ENCODE measurements at places on chromosomes 6 and 20.

DNA sequence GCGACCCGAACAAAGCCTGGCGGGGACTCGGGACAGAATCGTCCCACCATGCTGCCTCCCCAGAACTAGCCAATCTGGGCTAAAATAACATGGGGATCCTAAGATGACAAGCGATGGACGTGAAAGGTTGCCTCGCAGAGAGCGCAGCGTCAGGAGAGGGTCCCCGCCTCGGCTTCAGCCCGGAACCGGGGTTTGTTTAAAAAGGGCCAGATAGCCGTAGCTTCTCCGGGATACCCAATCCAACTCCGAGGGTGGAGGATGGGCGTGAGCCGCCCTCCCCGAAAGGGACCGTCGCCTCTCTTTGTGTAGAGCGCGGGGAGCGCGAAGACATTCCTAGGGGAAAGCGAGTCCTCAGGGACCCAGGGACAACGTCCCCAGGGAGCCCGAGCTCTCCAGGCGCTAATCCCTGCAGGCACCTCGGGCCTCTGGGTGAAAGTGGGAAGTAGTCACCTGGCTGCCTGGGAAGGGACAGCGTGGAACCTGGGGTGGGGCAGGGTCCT lies 643 bp downstream of the CD24 start:
- no peak for DNase-seq

GRCh38 chr6:147855803-147856482 lies 347.5 kb downstream of the SAMD5 start:
- peak; percentile 48 for DNase-seq

DNA sequence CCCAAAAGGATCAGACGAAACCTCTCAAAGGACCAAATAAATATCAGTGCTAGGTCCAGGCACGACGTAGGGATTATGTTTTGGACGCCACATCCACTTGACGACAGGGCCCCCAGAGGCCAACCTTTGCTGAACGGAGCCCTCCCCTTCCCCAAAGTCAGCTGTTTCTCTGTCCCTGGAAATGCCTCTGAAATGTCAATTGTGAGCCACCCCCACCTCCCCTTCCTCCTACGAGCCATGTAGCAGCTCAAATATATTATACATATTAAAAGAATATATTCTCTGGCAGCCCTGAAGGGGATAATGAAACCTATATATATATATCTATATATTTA lies 39.6 kb upstream of the BLCAP start:
- no peak for DNase-seq

GRCh38 chr20:16424780-16425179 lies 148.5 kb downstream of the KIF16B start:
- DNase-seq: no peak

GRCh38 chr6:52570291-52570700 lies 6.6 kb downstream of the TRAM2 start:
- DNase-seq: peak; percentile 89

DNA sequence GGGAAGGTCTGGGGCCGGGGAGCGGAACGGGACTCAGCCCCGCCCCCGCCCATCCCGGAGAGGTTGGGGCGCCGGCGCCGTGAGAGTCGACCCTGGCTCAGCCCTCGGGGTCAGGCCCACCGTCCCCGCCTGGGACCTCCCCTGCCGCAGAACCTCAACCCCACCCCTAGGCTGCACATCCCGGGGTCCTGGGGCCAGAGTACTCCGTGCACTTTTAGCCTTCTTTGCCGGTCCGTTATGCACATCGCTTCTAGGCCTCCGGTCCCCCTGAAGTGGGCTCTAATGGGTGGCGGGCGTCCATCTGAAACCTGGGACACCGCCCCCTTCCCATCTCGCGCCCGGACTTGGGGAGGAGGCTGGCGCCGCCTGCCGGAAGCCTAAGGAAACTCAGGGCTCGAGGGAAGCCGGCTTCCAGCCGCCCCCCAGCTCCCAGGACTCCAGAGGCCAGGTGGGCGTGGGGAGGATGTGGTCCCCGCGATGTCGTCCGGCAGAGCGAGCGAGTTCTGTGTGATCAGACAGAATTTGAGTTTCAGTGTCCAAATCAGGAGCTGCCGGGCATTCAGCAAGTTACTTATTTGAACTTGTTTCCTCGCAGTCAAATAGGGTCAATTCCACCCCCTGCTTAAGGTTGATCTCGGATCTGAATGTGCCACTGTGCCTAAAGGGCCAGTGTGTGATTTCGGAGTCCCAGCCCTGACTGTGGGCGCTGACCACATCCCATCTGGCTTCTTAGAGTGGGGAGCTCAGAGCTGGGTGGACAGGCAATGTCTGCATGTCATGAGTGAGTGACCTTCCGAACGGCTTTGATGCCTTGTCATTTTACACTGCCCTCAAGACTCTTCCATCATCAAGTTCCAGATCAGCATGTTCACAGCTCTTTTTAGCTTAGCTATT lies 47.6 kb downstream of the CPXM1 start:
- peak; percentile 28 for DNase-seq

DNA sequence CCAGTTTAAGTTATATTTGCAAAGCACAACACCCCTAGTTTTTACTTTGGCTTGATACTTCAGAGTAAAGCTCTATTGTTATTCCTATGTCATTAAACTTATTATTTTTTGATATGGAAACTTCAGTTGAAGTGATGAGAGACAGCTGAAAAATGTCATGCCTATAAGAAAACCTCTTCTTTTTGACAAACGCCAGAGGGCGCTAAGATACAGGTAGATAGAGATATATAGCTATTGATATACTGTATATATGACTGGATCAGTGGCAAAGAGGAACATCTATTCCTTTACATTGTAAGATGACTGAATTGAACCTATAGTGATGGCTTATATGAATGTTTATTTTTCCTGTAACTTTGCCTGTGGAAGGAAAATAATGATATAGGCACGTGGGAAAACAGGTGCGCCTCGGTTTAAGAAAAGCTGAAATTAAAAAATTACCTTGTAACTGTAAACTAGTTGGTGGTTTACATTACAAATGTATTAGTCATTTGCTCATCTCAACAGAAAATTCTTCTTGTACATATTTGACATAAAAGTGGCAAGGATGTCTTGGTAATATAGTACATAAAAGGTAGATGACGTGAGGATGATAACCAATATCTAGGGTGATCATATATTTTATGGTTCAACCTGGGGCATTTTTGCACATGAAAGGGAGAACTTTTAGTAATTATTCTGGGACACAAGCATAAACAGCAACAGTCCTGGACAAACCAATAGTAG lies 74.1 kb downstream of the LAMA4 start:
- peak; percentile 91 for DNase-seq

DNA sequence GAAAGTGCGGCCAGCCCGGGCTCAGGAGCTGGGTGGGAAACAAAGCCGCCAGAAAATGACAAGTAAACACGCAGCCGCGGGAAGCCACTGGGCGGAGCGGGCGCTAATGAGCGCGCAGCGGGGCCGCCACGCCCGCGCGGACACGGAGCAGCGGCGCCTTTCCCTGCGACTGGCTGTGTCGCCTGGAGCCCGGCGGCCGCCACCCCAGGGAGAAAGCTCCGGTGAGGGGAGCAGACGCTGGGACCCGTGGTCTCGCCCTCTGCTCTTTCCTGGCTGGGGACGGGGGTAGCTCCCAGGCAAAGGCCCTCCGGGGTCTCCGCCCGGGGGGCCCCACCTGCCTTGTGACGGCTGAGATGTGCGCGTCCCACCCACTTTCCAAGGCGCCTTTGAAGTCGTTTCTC lies 54.9 kb downstream of the PRR18 start:
- no peak for DNase-seq

DNA sequence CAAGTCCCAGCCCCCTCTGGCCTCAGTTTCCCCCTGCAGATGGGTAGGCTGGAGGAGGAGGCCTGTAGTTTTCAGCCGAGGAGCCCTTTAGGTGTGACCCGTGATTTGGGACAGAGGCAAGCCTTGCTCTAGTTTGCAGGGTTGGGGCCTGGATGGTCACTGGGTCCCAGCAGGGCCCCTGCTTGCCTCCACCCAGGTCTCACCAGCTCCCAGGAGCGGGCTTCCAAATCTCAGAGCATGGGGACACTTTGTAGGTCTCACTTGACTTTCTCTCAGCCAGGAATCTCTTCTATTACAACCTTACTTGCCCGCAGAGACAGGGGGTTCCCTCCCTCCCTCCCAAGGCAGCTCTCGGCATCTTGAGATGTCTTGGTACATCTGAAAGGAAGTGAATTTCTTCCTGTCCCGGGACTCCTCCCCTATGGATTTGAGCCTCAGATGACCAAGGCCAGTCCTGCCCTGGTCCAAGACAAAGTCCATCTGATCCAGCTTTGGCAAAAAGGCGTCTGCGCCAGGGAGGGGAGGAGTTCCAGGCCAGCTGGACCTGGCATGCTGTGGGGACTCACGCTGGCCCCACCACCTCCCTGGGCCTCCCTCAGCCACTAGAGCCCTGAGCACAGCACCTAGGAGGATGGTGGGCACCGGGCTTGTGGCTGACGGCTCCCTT lies 47.4 kb downstream of the SRC start:
- DNase-seq: no peak

DNA sequence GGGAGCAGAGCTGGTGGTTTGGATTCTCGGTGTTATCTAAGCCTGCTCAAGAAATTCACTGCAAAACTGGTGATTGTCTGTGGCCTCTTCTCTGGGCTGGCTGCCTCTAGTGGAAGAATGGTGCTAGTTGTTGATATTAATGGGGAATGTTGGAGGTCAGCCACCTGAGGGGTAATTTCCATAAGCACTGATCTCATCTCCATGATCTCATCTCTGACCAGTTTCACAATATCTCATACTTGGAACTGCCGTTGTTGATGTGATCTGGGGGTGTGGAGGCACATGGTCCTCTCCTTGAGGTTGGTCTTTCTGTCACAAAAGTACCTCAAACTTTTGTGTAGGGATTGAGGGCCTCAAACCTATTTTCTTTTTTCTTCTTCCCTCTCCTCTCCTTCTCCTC lies 102.6 kb downstream of the CD109 start:
- peak; percentile 91 for DNase-seq

DNA sequence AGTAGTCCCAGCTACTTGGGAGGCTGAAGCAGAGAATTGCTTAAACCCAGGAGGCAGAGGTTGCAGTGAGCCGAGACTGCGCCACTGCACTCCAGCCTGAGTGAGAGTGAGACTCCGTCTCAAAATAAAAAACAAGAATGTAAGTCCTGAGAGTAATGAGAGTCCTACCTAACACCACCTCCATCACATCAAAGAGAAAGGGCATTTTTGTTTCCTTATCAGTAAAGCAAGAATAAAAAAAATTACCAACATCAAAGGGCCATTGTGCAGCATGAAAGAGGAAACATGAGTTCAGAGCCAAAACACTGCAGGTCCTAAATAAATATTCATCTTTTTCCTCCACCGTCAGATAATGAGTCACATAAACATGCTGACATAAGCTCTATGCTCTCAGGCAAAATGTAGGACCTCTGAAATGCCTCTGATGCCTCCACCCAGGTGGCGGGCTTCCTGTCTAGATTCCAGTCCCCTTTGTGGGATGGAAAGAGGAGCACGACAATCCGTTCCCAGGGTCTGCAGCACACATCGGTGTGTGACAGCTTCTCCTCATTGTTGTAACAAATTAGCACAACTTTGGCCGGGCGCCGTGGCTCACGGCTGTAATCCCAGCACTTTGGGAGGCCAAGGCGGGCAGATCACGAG lies 7.2 kb downstream of the ATP9A start:
- peak; percentile 51 for DNase-seq

DNA sequence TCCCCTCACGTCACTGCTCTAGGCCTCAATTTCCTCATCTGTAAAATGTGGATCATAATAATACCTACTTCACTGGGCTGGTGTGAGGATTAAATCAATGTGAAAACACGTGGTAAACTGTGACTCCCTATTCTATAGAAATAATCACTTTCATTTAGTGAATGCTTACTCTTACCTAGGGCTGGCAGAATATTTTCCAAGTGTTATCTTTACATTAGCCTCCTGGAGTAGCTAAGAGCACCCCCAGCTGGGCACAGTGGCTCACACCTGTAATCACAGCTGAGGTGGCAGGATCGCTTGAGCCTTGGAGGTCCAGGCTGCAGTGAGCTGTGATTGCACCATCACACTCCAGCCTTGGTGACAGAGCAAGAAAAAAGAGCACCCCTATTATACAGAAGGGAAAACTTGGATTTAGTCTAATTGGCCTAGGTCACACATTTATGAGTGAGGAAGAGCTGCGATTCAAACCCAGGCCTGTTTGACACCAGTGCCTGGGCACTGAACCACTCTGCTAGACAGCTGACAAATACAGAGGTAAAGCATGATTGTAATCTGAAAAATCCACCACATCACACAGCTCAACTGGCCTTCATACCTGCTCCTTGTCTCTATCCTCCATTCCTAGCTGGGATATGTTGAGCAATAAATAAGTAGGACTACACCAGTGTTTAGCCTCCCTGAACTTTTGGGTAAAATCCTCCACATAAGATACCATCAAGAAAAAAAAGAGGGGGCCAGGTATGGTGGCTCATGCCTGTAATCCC lies 1.4 kb upstream of the SNTA1 start:
- DNase-seq: no peak

GRCh38 chr20:3654326-3655130 lies 8.7 kb downstream of the GFRA4 start:
- DNase-seq: no peak

DNA sequence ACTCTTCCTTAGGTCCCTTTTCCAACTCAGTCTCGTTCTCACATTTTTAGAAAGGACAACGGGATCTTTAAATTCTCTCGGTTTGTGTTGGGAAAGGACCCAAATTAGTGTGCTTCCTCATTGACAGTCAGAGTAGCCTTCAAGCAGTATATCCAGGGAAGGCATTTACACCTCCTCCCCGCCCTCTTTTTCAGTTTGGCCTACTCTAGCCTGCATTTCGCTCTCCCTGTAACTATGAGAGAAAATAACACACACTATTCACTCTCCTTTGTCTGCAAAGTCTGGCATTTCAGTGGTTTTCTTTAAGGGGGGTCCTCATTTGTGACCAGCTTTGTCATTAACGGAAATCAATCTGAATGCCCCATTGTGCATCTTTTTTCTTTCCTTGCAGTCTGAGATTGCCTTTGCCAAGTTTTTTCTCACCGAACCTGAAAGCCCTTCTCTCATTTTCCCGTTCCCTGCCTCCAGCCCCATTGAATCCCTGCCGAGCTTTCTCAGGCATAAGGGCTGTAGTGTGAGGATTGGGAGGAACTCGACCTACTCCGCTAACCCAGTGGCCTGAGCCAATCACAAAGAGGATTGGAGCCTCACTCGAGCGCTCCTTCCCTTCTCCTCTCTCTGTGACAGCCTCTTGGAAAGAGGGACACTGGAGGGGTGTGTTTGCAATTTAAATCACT lies 393 bp upstream of the FABP7 start:
- DNase-seq: peak; percentile 14

DNA sequence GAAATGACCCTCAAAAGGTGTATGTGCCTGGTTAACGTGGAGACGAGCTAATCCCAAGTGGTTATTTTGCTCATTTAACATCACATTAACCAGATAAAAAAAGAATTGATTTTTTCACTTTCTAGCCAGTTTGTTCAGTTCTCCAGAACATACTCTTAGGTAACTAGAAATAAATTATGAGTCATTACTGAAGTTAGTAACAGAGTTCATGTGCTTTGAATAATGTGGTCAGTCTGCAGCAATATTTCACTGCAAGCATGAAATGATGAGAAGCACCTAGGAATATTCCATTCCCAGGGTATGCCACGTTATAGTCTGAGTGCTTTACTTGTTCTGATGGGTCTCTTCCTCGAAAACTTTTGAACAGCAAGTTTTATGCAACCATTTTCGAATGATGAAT lies 138.3 kb upstream of the INSM1 start:
- DNase-seq: peak; percentile 13

GRCh38 chr20:50928469-50928868 lies 2.8 kb downstream of the ADNP start:
- no peak for DNase-seq

Data from fibroblast of upper back skin (primary cell).